Forelimb muscle (tissue), 1 donor: ENCODE measurements at places on chromosomes 12 and 14.

- no peak for DNase-seq
Measured at GRCh38 chr14:85186082-85186481, 343.9 kb upstream of the FLRT2 start.

- DNase-seq = no peak
Measured at GRCh38 chr12:109795023-109795422, 38.2 kb downstream of the TRPV4 start.

DNA sequence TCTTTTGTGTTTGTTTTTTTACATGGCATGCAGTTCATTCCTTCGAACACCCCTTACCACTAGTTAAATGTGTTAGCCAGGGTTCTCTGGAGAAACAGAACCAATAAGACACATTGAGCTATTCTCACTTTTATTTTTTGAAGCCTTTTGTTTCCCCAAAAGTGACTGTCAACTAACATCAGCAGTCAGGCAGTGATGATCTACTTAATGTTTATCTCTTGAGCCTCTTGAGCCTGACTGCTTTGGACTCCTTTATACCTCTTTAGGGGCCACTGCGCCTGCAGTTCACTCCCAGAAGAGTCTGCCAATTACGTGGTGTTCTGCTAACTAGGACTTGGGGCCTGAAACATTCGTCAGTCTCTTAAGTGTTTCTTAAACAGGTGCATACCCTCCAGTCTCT, 163.7 kb upstream of the FLRT2 start:
- no peak for DNase-seq

DNA sequence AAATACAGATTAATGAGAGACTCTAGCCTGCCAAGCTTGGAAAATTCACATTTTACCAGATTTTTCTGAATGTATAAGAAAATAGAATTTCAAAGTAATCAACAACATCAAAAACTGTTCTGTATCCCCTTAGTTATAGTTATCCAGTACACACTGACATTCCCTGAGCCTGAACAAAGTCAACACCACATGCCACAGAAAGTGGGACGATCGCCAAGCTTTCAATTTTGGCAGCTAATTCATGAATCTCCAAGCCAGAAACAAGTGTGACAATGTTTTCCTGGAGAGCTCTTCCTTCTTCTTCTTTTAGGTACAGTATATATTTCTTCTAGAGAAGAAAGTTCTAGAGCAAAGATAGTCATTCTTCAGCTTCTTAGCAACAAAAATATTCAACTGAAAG, 290.2 kb downstream of the PRKD1 start:
- no peak for DNase-seq

DNA sequence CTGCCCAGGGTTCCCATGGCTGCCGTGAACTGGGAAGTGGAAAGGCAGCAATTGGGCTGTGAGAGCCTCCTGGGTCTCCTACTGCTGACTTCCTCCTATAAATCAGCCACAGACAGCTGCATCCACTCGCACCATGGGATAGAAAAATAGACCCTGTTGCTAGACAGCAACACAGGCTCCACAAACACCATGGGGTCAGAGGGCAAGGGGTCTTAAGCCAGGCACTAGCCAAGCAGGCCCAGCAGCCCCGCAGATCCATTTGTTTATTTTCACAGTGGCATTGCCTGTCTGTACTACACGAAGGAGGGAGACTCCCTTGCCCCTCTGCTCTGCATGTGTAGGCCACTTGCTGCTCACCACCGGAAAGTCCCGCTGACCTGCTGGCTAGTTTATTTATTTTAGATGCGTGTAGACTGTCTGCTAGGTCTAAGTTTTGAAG, 139.8 kb downstream of the DACT1 start:
- no peak for DNase-seq

DNA sequence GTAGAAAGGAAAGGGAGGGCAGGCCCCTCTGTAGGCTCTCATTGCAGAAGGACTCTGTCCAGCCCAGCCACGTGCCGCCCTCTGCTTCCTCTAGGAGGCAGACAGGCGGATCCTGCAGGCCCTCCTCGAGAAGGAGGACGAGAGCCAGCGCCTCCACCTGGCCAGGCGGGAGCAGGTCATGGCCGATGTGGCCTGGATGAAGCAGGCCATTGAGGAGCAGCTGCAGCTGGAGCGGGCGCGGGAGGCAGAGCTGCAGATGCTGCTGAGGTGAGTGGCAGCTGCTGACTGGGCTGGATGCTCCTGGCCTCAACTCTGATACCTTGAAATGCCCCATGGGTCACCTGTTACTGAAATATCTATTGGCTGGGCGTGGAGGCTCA, 10.9 kb downstream of the TCHP start:
- DNase-seq = no peak
